ENCODE measurements at places on chromosomes 13 and 19. TPM values are rescaled to one million over a fixed set of nuclear protein-coding genes. Genes with fewer than 3 reads are reported as not detected.

The SIGLEC12 gene
- not detected for total RNA-seq

The ASF1B gene
- 3.7 TPM for total RNA-seq

The TNFSF9 gene
- 7.1 TPM for total RNA-seq

The LPAR2 gene
- 29.0 TPM for total RNA-seq

The PLPP2 gene
- 0.32 TPM for total RNA-seq

The MAB21L1 gene
- not detected for total RNA-seq

The BCL3 gene
- total RNA-seq: 149 TPM

The APOC4 gene
- total RNA-seq: not detected

The CYP4F8 gene
- total RNA-seq: not detected

The ZNF471 gene
- total RNA-seq: 1.8 TPM

DNA sequence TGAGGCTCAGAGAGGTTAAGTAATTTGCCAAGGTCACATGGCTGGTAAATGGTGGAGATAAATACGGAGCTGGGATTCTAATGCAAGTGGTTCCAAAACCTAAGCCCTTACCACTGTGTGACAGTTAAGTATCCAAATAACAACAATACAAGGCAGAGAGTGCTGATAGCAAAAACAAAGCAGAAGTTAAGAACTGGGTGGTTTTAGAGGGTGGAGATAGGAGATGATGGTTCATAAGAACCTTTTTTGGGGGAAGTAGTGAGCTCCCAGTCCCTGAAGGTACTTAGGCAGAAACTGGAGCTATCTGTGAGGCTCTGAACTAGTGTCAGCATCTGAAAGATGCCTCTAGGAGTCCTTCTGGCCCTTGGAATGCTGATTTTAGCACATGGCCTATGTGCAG, 56.2 kb upstream of the UBE2L5 start:
- DNase-seq: no peak

- no peak for DNase-seq
Measured at GRCh38 chr13:37934339-37935191, 65.0 kb upstream of the TRPC4 start.

- DNase-seq: peak; percentile 98
Measured at GRCh38 chr19:1848399-1849131, at the start of gene REXO1. REXO1 (minus strand) TSS chr19:1848483; CDS start chr19:1848358, 125 bp downstream.

DNA sequence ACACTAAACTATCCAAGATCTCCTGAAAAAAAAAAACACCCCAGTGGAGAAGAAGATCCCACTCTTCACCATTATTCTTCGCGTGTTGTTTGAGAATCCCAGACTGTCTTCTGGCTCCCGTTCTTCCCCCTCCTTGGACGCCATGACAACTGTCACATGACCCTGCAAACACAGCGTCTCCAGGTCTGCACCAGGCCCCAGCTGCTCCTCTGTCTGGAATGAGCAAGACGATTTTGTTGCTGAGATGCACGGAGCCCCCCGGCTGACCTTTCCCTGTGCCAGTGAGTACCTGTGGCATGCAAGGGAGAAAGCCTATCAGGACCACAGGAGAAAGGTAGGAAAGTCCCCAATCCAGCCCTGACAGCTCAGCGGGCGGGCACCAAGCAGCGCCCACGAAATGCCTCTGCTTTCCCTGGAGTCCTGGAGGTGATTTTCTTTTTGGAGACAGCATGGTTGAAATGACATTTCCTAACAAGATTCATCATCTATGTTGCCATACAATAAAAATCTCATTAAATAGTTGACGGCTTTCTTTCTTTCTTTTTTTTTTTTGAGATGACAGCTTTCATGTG, at the start of gene CFAP97D2:
TSS of gene CFAP97D2 (plus strand) at position 171 of the 572 bp plus-strand sequence. CDS start at position 245, 74 bp downstream.
- no peak for DNase-seq

- peak; percentile 45 for DNase-seq
Measured at GRCh38 chr19:38852231-38853044, 2.7 kb upstream of the HNRNPL start.

- DNase-seq: no peak
Measured at GRCh38 chr13:98978280-98978679, 416 bp upstream of the DOCK9 start.

DNA sequence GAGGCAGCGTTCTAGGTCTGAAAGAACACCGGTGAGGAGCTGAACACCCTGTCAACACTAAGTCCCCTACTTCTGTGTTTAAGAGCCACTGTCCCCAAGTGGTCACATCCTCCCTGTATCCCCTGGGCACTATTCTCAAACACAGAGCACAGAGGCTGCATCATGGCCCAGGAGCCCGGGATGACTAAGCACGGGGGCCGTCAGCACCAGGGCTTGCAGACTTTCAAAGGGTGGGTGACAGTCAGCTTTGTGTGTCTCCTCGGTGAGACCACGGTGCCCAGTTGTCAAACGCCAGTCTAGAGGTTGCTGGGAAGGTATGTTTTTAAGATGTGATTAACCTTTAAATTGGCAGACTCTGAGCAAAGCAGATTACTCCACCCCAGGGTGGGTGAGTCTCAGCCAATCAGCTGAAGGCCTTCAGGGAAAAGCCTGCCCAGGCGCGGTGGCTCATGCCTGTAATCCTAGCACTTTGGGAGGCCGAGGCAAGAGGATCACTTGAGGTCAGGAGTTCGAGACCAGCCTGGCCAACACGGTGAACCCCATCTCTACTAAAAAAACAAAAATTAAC, 8.0 kb downstream of the MAP2K2 start:
- no peak for DNase-seq

GRCh38 chr19:44972802-44973201, 17.6 kb downstream of the CLPTM1 start:
- no peak for DNase-seq

DNA sequence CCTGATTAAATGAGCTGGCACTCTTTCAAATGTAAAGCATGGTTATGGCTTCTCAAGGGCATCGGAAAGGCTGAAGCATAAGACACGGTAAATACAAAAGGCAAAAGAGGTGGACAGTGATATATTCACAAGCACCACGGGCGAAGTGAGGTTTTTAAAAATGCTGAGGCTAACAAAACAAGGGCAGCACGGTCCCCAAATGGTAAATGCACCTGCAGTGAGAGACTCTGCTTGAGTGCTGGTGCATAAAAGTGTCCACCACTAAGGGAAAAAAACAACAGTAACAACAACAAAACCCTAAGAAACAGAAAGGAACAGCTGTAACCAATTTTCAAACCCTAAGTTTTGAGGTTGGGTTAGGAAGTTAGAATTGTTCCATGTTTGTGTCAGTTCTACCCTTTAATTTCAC, 234.9 kb downstream of the PCDH9 start:
- DNase-seq: no peak

DNA sequence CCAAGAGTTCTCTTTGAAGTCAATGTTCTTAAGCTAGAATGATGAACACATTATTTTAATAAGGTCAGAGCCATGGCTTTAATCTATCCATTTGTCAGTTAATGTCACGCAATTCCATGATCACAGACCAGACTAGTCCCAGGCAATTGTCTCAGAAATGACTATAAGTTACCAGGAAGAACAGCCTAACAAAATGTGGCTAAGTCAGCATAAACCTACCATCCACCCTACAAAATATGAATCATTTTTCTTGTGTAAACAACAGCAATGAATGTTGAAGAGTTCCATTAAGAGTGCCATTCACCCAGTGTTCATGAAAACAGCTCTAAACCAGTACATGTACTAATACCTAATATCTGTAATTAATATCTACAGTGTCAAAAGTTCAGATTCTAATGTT, 127.5 kb downstream of the KCTD12 start:
- DNase-seq: no peak

DNA sequence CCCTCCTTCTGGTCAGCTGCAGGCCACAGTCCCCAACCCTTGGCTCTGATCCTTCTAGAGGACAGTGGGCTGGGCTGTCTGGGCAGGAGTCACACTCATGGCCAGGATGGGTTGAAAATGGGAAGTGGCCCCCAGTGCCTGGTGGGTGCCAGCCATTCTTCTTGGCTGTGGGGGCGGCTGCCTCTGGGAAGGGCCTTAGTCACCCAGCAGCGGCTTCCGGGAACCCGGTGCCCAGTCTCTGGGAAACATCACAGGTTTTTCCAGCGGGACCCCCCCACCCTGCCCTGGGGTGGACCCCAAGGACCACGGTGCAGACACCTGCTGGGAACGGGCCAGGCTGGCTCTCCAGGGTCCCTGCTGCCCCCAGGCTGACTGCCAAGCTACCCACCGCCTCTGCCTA, 27.3 kb upstream of the SLC7A10 start:
- DNase-seq: no peak

DNA sequence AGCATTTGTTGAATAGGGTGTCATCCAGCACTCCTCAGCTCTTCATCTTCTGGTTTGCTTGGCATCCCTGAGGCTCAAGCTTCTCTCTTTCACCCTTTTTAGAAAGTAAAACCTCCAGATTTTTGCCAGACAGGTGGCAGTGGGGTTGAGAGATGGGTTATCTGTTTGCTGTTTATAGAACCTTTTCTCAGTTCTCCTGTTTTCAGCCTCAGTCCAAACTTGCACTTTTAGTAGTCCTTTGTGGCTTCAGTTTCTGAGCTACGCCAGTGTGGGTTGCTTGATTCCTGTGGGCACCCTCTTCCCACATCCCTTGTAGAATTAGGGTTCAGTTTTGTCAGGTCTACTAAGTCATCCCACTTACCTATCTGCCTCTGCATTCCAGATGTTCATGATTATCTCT, 147.9 kb downstream of the PAN3 start:
- DNase-seq: no peak

DNA sequence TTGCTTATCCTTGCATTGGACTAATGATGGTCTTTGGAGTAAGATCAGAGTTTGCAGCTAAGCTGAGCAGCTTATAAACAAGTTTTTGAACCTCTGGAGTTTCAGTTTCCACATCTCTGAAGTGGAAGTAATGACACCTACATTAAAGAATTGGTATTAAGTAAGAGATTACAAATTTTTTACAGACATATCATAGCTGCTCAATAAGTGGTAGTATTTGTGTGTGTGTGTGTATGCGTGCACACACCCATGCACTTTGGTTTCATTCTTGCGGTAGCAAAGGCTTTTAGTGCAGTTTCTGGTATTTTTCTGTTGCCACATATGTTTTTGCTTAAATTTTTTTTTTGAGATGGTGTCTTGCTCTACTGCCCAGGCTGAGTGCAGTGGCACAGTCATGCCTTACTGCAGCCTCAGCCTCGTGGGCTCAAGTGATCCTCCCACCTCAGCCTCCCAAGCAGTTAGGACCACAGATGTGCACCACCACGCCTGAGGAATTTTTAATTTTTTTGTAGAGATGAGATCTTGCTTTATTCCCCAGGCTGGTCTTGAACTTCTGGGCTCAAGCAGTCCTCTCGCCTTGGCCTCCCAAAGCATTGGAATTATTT, 4.5 kb downstream of the NAA16 start:
- DNase-seq: no peak

GRCh38 chr13:27665333-27665732, 43.6 kb downstream of the POLR1D start:
- no peak for DNase-seq

DNA sequence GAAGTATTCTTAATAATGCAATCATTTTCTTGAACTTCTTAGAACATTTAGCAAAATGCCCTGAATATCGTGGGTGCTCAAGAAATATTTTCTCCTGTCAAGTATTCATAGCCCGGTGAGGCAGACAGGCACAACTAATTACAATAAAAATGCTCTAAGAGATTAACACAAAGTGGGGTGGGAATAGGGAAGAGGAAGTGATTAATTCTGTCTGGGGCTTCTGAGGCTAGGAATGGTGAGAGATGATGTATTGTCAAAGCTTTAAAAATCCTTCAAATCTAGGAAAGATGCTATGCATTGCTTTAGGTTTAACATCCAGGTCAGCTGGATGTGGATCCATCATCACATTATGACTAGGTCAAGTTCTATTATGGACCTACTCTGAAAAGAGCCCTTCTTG, 66.9 kb upstream of the POSTN start:
- DNase-seq: no peak

GRCh38 chr13:105177265-105177900, 1358.1 kb downstream of the EFNB2 start:
- no peak for DNase-seq

GRCh38 chr13:73961181-73961580, 173.0 kb downstream of the KLF12 start:
- no peak for DNase-seq

DNA sequence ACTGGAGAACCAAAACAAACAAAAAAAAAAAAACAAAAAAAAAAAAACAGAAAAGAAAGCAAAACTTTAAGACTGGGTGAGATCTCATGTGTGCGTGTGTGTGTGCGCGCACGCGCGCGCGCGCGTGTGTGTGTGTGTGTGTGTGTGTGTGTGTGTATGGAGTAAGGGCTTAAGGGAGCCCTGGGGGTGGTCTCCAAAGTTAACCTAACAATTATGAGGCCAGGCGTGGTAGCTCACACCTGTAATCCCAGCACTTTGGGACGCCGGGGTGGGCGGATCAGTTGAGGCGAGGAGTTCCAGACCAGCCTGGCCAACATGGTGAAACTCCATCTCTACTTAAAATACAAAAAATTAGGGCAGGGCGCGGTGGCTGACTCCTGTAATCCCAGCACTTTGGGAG, 46.7 kb downstream of the CYP4F22 start:
- no peak for DNase-seq

GRCh38 chr13:23915308-23915707, 18.0 kb upstream of the C1QTNF9B start:
- DNase-seq: no peak

DNA sequence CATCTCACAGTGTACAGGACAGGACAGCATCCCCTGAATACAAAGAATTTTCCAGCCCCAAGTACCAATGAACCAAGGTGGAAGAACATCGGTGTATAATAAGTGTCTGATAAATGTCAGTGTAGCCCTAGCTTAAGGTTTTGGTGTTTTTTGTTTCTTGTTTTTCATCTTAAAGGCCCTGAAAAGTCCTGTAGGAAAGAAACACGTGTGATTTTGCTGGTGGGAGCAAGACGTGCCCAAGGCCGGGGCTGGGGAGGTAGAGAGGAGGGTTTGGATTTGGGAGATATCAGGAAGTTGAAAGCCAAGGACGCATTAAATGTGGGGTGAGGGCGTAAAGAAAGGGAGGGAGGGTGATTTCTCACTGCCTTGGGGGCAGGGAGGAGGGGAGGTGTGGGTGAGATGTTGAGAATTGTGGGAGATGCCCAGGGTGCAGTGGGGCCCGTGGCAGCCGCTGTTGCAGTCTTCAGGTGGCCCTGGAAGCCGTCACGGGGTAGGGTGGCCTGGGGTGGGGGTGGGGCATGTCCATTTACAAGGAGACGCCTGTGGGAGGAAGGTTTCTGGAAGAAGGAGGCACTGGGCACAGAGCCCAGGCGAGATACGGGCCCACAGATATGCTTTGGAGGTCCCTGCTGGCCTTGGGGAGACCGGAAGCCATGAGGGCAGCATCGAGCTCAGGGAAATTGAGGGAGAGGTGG, 6.7 kb downstream of the CAMSAP3 start:
- DNase-seq: no peak

Data from activated B cell treated with CpG ODN at 0.5 μM for 24 hours (primary cell).